ENCODE measurements at places on chromosomes 4 and X.

DNA sequence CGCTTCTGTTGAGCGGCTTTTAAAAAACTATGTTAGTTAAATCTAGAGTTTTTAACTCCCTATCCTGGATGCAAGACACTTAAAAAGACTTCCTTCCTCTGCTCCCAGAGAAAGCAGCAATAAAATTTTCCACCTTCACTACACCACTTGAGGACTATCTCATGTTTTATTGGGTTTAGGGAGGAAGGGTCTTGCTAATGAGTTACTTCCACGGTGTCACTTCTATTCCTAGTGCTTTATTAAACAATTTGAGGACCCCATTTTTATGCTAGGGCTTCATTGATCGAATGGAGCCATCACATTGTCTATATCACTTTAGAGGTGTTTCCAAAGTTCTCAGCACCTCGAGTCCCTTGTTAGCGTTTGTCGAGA is 3.7 kb upstream of the STIM2 start:
- no peak for DNase-seq

GRCh38 chr4:143270256-143270838 is 66.3 kb upstream of the GAB1 start:
- no peak for DNase-seq

- no peak for DNase-seq
Measured at GRCh38 chr4:188722911-188723310, 583.7 kb downstream of the TRIML1 start.

DNA sequence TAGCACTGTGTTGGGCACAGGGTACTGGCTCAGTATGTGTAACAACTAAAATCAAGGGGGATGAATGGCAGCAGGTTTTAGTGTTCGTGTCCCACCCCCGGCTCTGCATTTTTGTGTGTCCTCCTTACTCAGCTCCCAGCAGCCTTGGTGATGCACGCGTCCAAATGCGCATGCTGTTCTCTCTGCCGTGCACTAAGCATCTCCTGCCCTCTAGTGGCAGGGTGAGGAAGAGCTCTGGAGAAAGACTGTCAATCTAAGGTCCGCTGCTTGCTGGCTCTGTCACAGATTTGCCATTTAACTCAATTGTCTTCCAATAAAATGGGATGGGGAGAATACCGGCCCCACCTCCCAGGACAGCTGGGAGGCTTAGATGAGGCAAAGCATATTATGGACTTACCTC is 61.4 kb downstream of the WFS1 start:
- DNase-seq: no peak

GRCh38 chr4:148831945-148832344 is 389.7 kb upstream of the NR3C2 start:
- no peak for DNase-seq

DNA sequence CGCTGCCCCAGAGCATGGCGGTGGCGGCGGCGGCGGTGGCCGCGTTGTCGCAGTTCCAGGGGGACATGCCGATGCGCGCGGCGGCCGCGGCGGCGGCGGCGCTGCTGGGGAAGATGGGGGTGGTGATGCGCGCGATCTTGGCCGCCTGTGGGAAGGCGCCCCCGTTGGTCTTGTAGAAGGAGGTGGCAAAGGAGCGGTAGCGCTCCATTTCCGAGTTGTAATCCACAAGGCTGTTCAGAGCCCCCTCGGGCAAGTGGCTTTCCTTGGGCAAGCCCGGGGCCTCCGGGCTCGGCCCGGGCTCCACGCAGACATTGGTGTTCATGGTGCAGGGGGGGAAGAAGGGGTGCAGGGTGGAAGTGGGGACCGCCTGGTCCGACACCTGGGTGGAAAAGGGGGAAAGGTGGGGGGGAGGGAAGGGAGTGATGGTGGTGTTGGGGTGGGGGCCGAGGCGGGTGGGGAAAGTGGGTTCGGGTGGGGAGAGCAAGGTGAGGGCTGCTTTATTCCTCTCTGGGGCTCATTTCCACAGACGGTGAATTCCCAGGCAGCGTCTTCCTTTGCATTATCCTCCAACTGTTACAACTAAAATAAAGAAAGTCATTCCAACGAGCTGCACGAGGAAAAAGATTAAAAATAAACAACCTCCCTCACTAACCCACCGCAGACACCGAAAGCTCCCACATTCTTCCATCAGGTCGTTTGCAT is 3.1 kb downstream of the CXXC4 start:
- DNase-seq: no peak

DNA sequence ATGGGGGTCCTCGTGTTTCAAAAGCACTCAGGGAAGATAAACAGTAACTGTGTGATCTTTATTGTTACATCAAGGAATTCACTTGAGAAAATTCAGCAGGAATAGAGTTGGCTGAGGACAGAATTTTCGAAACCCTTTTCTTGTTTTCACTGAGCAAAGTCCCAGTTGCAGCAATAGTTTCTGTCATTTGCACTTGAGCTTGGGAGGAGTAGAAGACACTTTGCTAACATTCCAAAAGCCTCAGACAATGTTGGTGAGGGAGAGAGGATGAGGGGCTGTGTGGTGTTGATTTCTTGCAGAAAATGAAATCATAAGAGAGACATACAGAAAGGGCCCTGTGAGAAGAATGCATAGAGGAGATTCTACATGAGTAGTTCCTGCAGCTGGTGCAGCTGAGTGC is 151.9 kb upstream of the DIPK2B start:
- no peak for DNase-seq

GRCh38 chr4:41436419-41436818 is 101.5 kb upstream of the LIMCH1 start:
- DNase-seq: no peak

- DNase-seq: no peak
Measured at GRCh38 chr4:39353478-39354253, 12.5 kb downstream of the RFC1 start.

GRCh38 chr4:47907089-47907646 is 7.2 kb downstream of the NFXL1 start:
- no peak for DNase-seq

GRCh38 chr4:4477391-4477790 is 64.5 kb downstream of the STX18 start:
- no peak for DNase-seq

DNA sequence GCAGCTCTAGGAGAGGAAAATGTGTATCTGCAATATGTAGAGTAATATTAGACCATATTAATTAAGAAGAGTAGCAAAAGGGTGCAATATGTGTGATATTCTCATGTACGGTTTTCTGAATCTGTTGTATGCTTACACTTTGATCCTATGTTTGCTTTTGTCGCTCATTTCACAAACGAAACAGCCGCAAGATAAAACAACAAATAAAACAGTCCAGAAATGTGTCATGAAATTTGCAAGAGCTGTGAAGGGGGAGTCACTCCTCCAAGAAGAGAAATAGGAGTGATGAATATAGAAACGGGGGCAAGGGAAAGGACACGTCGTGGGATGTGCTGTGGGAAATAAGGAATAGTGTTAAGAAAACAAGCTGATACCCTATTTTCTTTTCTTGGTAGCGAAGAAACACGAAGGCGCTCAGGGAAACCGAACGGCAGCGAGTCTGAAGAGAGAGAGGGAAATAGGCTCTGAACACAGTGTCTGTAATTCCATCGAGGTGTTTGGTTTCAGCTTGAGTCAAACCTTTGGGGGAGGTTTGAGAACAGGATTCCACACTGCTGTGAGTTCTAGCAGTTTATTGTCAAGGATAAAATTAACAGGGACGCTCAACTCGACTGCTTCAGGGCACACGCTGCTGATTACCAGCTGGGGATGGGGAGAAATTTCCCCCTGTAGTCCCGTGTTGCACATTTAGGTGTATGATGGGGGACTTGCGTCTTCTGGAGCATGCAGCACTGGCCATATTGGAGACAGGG is 595.6 kb upstream of the TENM3 start:
- DNase-seq: no peak

DNA sequence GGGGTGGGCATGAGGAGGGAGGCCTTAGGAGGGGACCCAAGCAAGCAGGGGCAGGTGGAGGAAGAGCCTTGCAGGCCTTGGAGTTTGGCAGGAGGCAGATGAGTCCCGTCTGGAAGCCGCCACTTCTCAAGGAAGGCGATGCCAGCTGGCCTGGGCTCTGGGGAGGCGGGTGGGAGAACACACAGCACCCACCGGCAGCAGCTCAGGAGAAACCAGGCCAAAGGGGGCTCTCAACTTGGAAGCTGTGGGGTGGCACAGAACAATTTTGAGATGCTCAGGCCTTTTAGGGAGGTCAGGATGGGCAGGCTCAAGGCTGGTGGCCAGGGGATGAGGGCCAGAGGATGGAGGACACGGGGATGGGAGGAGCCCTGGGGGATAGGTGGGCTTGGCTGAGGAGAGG is 11.6 kb upstream of the DUSP9 start:
- DNase-seq: no peak

GRCh38 chr4:141900856-141901255 is 264.5 kb downstream of the IL15 start:
- no peak for DNase-seq

- DNase-seq: no peak
Measured at GRCh38 chrX:137195991-137196390, 162.2 kb upstream of the GPR101 start.

DNA sequence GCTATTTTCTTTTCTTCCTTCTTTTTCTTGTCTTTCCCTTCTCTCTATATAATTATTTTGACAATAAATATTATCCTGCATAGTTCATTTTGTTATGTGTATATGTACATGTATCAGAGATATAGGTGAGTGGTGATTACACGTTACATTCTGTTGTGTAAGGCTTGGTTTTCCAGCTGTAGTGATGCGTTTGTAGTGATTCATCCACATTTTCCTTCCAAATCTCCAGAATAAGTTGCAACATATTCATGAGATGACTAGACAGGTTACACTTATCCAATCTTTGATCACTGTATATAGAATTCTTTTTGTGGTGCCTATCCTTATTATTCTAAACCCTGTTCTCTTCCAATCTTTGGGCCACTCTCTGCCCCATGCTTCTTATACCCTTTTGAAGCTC is 540.2 kb downstream of the GBA3 start:
- DNase-seq: no peak

DNA sequence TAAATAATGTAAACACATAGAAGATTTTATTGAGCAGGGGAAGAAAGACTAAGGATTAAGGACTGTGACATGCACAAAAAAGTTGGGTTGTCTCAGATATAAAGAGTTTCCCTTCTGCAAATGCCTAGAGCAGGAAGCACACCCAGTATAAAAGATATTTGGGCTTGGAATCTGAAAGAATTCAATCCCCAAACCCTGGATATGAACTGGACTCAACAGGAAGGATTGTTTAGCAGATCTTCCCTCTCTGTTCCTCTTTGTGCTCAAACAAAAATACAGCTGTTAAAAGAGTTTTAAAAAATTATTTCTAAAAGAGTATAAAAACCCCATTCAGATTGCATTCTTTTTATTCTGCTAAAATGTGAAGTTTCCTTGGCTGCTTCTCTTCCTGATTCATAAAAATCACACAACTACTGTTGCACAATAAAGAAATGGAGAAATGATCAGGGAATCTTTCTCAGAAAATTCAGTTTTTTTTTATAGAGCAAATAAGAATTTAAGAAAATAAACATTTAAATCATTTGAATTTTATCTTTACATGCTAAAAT is 71.4 kb downstream of the PDLIM5 start:
- no peak for DNase-seq

- DNase-seq: no peak
Measured at GRCh38 chr4:94758141-94758699, 465 bp downstream of the BMPR1B start.

DNA sequence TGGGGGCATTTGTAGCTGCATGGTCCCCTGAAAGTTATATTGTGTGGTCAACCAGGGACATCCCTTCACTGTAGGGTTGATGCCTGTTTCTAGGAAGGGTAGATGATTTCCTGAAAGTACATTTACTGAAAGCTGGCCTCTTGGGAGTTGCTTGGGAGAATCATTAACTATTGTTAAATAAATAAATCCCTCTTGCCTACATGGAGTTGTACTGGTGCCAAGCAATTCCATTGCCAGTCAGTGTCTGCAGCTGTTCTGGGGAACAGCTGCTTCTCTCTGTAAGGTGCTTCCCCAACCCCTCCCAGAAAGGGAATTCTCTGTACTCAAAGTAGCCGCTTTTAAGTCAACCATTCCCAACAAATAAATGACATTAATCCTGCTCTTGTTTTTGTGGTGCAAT is 51.1 kb downstream of the C4orf51 start:
- peak; percentile 84 for DNase-seq

- DNase-seq: no peak
Measured at GRCh38 chrX:151563449-151563848, at the start of gene PASD1. TSS of gene PASD1 (plus strand) at chrX:151563675. CDS start at chrX:151601554, 37,879 bp downstream.

- no peak for DNase-seq
Measured at GRCh38 chr4:7354927-7355326, 79.8 kb downstream of the PSAPL1 start.

DNA sequence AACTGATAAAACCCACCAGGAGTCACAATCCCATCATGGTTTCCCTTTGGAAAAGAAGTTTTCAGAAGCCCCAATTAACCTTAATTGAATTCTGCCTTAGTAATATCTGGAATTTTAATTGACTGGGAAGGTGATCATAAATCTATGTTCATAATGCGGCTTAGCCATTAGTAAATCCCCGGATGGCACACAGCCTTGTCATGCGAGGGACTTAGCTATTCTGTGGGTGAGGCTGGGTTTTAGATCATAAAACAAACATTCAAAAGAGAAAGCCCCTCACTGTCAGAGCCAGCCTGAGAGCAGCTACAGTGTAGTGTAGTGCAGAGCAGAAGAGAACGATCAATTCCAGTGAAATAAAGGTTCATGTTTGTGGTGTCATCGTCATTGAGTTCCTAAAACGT is 124.0 kb upstream of the NOCT start:
- DNase-seq: peak; percentile 29

GRCh38 chr4:99625369-99625768 is 32.3 kb downstream of the C4orf54 start:
- DNase-seq: no peak

DNA sequence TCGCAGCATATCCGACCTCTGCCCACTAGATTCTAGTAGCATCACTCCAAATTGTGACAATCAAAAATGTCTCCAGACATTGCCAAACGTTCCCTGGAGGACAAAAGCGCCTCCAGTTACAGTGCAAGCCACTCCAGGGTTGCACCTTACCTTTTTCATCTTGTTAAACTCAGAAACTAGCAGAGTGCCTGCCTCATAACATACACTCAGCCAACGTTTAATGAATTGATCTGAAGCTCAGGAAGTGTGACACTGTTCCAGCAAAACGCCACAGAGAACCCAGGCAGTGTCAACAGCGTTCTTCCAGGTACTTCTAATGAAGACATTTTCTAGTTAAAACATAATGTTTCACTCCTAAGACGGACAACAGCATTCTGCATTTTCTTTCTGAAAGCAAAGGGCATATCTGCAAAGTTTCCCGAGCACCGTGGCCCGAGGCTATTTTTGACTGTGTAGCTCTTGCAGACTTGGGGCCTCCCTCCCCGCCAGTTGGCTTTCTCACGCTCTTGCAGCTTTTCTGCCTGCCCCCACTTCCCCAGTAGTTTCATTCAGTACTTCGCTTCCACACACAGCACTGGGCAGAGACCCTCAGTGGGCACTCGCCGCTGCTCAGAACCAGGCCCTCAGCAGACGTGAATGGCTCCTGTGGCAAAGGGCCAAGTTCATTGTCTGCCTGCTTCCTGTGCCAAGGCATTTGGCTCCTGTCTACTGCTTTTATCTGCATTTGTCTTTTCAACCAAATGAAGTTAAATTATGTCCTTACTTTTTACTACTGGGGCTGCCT is 133.4 kb upstream of the TTC29 start:
- DNase-seq: no peak

GRCh38 chr4:133483600-133484246 is 334.6 kb downstream of the PCDH10 start:
- peak; percentile 1 for DNase-seq
